ENCODE measurements at places on chromosomes 6 and 20. TPM values are rescaled to one million over a fixed set of nuclear protein-coding genes. Genes with fewer than 3 reads are reported as not detected.

- no peak for DNase-seq
Measured at GRCh38 chr6:8382434-8382833, 52.9 kb downstream of the SLC35B3 start.

GRCh38 chr6:43953794-43954310, 173.4 kb downstream of the MRPL14 start:
- no peak for DNase-seq

Gene CTAGE9
- not detected for polyA plus RNA-seq

Gene BTN1A1
- polyA plus RNA-seq, result 0.25 TPM

Gene ZSCAN23
- 6.7 TPM for polyA plus RNA-seq

Gene SRMS
- not detected for polyA plus RNA-seq

Data from hindlimb muscle (tissue), 1 donor.